Stimulated activated CD8-positive, alpha-beta memory T cell treated with anti-CD3 and anti-CD28 coated beads, Interleukin-7, amount 100 ng/mL, for 24 hours (primary cell): ENCODE measurements at places on chromosomes 5 and 9.

DNA sequence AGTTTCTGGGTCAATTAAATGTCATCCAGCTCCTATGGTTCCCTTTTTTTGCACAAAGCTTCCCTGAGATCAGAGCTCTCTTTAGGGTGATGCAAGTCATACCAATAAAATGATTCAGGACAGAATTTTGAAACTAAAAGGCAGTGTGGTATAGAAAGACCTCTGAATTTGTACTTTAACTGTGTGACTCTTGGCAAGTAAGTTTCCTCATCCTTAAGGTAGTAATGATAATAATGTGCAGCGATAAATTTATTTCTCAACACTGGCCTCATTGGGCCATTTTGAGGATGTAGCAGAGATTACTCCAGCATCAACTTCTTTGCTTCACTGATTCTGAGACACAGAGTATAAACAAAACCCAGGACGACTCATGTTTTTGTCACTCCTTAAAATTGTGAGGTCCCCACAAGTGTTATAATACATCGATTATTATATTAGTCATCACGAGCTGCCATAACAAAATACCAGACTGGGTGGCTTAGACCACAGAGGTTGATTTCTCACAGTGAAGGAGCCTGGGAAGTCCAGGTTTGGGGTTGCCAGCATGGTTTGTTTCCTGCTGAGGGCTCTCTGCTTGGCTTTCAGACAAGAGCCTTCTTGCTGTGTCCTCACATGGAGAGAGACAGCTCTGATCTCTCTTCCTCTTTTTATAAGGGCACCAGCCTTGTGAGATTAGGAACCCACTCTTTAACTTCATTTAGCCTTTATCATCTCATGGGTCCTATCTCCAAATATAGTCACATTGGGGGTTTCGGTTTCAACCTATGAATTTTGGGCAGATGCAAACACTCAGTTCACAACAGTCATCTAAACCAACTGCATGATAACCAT lies 293.0 kb downstream of the ZNF608 start:
- no peak for DNase-seq

DNA sequence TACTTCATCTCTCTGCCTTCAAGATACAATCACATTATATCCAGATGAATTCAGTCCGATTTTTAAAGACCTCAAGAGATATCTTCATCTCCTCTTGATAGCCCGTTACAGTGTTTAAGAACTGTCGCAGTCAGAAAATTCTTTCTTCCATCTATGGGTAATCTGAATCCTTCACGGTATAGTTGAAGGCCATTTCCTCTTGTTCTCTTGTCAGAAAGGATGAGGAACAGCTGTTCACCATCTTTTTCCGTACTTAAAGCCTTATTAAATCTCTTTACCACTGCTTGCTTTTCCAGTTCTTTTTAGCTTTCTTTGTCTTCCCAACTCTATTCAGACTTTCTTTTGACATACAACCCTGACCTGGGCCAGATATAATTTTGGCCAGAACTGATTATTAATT lies 121.8 kb downstream of the XRCC4 start:
- no peak for DNase-seq

DNA sequence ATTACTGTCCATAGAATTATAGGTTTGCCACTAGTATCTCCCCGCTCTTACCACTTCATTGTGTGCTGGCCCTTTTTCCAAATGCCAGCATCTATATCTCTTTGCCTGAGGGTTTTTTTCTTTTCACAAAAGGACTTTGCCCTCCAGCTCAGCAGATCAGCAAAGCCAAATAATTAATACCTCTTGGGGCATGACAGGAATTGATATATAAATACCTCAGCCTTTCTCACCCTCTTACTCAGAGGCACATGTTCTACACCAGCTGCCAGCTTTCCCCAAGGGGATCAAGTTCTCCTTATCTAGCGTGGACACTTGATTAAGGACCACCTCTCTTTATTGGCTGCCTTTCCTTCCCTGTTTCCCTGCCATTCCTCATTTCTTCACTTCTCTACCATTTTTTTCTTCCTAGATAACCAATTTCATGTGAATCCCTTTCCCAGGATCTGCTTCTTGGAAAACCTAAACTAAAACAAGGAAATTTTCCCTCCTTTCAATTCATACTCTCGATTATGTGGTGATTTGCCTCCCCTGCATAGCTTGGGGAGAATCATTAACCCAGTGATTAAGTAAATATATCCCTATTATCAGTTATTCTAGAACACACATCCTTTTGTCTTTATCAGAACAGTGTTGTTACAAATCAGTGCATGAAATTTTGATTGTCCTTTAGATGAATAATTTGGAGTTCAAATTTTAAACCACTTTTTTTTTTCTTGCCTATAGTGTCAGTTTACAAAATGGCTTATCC lies 6.9 kb upstream of the NUDT12 start:
- no peak for DNase-seq

GRCh38 chr9:84385386-84386040 lies 45.0 kb upstream of the SLC28A3 start:
- no peak for DNase-seq

DNA sequence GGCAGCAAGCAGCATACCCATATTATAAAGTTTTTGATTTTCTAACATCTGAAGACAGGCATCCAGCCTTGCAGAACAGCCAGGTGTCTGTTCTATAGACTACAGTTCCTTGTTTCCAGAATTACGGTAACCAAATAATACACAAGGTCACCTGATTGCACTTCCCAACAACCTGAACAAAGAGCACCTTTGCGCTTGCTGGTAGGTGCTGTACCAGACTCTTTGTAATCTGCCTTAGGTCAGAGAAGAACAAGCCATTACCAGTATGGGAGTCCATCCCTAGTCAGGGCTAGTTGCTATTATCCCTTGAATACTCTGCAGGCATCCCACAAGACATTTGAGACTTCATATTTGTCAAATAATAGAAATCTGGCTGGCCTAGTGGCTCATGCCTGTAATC lies 256.2 kb downstream of the ARRDC3 start:
- DNase-seq, result no peak

DNA sequence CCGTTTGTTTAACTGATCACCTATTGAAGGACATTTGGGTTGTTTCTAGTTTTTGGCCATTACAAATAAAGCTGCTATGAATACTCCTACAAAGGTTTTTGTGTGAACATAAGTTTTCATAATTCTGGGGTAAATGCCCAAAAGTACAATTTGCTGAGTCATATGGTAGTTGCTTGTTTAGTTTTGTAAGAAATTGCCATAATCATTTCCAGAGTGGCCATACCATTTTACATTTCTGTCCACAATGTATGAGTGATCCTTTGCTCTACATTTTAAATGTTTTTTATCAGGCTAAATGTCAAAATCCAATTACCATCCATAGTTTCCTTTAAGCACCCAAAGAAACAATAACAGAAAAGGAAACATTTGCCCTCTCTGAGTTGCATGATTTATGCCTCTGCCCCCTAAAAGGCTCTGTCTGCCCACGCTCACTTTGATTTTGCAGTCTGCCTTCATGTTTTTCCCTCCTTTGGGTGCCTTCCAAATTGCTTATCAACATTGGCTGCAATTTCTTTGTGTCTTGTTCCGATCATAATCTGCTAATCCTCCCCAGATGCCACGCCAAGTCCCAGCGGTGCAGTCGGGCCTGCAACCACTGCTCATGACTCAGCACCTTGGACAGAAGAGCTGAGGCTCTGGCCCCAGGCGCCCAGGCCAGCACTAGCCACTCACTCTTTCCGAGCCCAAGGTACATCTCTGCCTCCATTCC lies 339.2 kb downstream of the PIK3R1 start:
- DNase-seq, result no peak

DNA sequence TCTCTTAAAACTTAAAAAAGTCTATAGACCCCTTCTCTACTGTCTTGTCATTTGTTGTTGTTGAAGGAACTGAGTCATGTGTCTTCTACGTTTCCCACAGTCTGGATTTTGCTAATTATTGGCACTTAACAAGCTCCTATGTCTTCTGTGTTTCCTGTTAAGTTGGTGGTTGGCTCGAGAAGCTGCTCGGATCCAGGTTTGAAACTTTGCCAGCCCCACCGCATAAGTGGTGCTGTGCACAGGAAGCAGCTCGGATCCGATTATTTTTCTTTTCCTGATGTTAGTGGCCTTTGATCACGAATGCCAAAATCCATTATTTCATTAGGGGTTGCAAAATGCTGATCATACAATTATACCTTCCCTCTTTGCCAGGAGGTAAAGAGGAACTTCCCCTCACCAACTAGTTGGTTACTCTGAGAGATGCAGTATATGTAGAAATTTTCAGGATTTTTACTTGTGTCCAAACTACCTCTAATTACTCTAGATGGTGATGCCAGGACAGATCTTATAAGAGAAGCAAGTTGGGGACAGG lies 186.5 kb downstream of the NSG2 start:
- DNase-seq, result no peak

- DNase-seq, result no peak
Measured at GRCh38 chr9:23663536-23663935, 162.5 kb downstream of the ELAVL2 start.

DNA sequence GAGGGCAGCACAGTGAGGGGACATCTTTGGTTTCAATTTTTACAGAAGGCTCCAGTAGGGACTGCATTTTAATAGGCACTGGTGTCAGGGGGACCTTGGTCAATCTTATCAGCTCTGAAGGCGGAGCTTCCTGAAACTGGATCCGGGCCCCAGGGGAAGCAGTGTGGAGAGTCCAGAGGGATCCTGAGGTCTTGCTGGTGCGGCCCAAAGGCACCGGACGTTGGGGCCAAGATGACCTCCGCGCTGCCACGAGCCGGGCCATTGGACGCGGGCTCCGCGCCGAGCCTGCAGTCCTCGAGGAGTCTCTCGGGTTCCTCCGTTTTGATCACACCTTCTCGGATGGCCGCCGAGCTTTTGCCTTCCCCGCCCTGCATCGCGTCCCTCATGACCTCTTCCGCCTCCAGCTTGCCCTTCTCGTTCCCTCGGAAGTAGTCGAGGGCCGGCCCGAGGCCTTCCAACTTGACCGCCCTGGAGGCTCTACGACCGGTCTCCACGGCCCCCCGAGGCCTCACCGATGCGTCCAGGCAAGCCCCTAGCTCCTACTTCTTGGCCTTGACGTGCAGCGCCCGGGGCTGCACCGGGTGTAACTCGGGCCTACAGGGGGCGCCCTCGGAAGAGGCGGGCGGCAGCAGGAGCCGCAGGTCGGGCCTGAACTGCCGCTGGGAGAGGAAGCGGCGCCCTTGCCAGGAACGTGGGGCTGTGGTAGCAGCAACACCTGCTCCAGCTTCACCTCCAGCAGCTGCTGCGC lies 18.8 kb downstream of the C5orf52 start:
- no peak for DNase-seq

DNA sequence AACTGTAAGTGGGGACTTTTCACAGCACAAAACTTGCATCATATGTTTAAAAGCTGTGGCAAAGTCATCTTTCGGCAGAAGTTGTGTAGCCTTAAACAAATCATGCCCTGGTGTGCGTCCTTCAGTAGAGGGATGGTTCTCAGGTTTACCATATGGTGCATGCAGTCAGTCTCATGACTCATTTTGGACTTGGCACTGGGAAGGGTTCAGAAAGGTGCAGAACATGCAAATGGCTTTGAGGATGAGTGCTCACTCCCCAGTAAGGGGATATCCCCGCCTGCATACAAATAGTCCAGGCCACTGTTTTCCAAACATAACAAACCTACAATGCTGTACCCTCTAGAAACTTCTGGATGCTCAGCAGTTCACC lies 260.3 kb downstream of the NDUFS4 start:
- no peak for DNase-seq

GRCh38 chr5:158731014-158731413 lies 368.7 kb downstream of the EBF1 start:
- no peak for DNase-seq

GRCh38 chr9:116208417-116209232 lies 55.0 kb downstream of the PAPPA start:
- no peak for DNase-seq

DNA sequence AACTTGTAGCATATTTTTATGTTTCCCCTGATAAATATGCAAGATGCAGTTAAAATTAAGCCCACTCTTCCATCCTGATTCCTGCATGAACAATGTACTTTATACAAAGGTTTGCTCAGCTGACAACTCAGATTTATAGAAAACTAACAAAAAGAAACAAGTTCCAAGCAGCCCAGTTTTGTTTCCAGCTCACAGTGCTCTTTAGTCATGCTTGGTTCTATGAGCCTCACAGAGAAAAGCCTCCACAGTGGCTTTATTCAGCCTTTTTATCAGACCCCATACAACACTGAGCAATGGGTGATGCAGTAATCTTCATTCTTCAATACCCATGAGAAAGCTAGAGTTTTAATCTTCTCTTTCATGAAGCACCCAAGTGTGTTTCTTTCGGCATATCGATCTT lies 329.6 kb downstream of the SLCO4C1 start:
- no peak for DNase-seq

GRCh38 chr5:80656425-80656824 lies 1.6 kb upstream of the DHFR start:
- DNase-seq, result no peak

DNA sequence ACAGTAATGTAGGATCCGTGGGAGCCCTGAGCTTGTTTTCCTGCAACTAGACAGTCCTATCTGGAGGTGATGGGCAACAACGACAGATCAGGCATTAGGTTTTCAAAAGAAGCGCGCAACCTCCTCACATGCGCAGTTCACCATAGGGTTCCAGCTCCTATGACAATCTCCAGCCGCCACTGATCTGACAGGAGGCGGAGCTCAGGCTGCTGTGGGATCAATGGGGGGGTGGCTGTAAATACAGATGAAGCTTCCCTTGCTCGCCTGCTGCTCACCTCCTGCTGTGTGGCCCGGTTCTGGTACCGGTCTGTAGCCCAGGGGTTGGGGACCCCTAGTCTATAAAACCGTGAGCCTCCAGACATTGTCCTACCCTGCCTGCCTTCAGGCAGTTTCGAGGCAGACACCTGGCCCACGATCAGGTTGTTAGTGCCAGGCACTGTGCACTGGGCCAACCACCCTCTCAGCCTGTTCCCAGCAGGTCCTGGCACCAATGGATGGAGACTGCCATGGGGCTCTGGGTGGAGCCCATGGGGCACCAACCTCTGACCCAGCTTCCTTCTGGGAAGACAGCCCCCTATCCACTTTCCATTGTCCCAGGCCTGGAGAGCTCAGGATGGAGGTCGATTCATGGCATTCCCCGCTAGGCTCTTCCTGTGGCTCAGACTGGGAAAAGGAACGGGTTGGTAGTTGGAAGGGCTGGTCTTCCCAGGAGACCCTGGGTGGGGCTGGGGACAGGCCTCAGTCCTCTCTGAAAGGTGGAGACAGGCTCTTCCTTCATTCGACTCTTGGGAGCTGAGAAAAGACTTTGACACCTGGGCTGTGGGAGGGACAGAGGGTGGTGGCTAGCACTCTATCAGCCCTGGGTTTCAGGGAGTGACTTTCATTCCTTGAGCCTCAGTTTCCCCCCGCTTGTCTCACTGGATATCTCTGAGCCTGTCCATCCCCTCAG lies 1.7 kb downstream of the ENDOG start:
- DNase-seq, result no peak
